Activated CD4-positive, CD25-positive, alpha-beta regulatory T cell treated with anti-CD3 and anti-CD28 coated beads, Interleukin-2, amount 50 U/mL, for 72 hours (primary cell): ENCODE measurements at places on chromosomes 2 and 18.

- no peak for DNase-seq
Measured at GRCh38 chr2:75088791-75089190, 110.5 kb downstream of the TACR1 start.

DNA sequence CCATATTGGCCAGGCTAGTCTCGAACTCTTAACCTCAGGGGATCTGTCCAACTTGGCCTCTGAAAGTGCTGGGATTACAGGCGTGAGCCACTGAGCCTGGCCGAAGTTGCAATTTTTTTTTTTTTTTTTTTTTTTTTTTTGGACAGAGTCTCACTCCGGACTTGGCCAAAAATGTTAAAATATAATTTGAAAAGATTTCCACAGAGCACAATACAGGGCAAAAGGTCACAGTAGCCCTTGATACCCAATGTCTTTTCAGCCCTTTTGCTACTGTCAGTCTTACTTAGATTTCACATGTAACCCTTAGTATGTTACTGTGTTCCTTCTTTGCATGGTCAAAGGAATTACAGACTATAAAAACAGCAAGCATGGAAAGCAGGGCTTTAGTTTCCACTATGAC, 42.6 kb upstream of the MAPRE2 start:
- no peak for DNase-seq

DNA sequence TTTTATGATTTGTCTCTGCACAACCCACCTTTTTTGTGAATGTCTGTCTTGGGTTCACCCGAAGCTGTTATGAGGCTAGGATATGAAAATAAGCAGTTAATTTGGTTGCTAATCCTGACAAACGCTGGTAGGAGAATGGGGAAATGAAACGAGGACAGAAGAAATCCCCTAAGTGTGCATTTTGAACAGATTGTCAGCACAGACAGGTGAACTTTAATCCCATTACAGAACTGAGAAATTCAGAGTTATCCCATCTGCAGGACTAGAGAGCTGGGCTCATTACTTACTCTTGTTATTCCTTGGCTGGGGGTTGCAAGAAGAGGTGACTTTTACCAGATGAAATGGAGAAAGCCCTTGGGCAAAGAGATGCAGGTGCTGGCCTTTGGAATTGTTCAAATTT, 123.3 kb upstream of the NYAP2 start:
- DNase-seq = no peak

GRCh38 chr18:67788310-67789164, 272.0 kb upstream of the DSEL start:
- DNase-seq = no peak

- DNase-seq = no peak
Measured at GRCh38 chr18:8376113-8376512, 233.1 kb upstream of the RAB12 start.

DNA sequence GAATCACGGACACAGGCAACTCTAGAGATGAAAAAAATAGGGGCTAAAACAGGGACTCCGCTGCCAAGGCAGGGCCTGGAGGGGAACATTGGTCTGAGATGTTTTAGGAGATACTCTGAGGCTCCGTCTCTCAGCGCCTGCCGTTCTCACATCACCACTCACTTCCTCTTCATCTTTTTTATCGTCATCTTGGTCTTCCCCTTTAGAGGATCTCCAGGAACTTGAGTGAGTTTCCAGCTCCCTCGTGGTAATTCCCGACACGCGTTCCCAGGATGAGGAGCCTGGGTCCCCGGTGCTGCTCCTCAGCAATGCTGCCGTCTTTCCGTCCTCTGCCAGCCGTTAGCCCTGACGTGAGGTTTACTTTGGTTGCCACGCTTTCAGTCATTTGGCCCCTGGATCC, 16.1 kb downstream of the MLPH start:
- DNase-seq = no peak

GRCh38 chr2:31221544-31221943, 4.2 kb upstream of the CAPN14 start:
- no peak for DNase-seq

- DNase-seq = no peak
Measured at GRCh38 chr2:38836791-38837190, 38.9 kb downstream of the DHX57 start.

DNA sequence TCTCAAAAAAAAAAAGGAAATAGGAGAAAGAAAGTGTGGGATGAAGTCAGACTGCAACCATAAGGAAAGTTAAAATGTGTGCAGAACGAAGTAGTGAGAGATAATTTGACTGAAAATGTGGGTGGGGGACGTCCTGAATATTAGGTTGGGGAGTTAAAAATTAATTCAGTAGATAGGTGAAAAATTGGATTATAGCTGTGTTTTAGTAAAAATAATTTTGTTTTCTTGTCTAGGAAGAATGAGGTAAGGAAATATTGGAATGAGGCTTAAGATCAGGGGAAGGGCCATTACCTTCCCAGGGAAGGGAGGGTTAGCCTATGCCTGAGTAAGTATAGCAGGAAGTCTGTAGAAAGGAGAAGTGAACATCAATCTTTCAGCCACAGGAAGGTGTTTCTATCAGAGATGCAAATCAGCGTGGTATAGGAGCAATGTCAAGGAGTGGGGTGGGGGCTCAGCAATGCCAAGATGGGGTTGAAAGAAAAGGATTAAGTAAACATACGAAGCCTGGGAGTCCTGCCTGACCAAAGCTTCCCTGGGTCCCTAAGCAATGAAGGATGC, 250.9 kb downstream of the PIEZO2 start:
- no peak for DNase-seq
